ENCODE measurements at places on chromosomes 1 and 21. TPM values are rescaled to one million over a fixed set of nuclear protein-coding genes. Genes with fewer than 3 reads are reported as not detected.

DNA sequence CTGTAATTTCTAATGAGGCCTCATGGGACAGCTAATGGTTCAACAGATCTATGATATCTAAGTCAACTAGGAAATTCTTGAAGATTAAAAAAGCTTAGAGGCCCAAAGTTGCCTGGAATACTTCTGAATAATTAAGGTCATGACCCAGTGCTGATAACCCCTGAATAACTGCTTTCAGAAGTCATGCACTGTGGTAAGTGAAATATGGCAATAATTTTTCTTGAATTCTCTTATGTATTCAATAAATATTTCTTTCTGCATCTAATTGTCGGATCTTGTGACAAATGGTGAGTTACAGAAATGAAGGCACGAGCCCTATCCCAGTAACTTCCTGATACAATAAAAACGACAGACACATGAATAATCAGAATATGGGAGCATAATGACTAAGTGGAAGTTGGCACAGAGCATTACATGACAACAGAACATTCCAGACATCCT lies 219.3 kb upstream of the GREM2 start:
- H3K4me1 ChIP-seq: no peaks in the 10 kb centered on the region
- no peak overlapping the region for H3K4me3 ChIP-seq
- no peaks in the 10 kb centered on the region for H3K36me3 ChIP-seq
- H3K27ac ChIP-seq: no peak overlapping the region

The HCRTR1 gene
- total RNA-seq: not detected

DNA sequence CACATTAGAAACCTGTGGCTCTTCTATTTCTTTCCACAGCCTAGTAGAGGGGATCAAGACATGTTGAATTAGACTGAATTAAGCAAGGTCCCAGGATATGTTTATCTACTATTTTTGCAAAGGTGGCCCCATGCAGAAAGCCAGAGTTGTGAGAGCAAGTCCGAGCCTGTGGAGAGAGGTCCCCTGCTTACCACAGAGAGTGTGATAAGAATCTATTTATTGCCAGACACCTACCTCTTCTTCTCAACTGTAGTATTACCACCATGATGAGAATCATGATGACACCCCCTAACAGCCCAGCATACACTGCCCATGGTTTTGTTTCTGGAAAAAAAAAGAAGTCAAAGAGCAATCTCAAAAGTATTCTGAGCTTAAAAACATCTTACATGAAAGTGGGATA lies 23.0 kb downstream of the SLAMF1 start:
- DNase-seq: no peak
- no peaks in the 10 kb centered on the region for H3K36me3 ChIP-seq
- no peak overlapping the region for H3K4me3 ChIP-seq
- no peaks in the 10 kb centered on the region for H3K27me3 ChIP-seq

- H3K36me3 ChIP-seq: no peaks in the 10 kb centered on the region
- H3K27ac ChIP-seq: no peak overlapping the region
- H3K27me3 ChIP-seq: no peaks in the 10 kb centered on the region
- H3K4me3 ChIP-seq: no peak overlapping the region
Measured at GRCh38 chr1:187121661-187122060, 292.9 kb downstream of the PLA2G4A start.

- no peak for DNase-seq
- no peak overlapping the region for H3K27ac ChIP-seq
- no peaks in the 10 kb centered on the region for H3K36me3 ChIP-seq
- H3K4me3 ChIP-seq: no peak overlapping the region
Measured at GRCh38 chr1:172467446-172467845, 23.6 kb upstream of the PIGC start.
